ENCODE measurements at places on chromosomes 11 and 22.
A peak's percentile ranks its signal among the peaks of the same experiment; 100 is the strongest.

- H3K36me3 ChIP-seq = no peaks in the 10 kb centered on the region
- H3K27ac ChIP-seq = no peak overlapping the region
- no peak overlapping the region for H3K4me3 ChIP-seq
- no peaks in the 10 kb centered on the region for H3K27me3 ChIP-seq
Measured at GRCh38 chr11:129239207-129239606, 47.1 kb upstream of the ARHGAP32 start.

DNA sequence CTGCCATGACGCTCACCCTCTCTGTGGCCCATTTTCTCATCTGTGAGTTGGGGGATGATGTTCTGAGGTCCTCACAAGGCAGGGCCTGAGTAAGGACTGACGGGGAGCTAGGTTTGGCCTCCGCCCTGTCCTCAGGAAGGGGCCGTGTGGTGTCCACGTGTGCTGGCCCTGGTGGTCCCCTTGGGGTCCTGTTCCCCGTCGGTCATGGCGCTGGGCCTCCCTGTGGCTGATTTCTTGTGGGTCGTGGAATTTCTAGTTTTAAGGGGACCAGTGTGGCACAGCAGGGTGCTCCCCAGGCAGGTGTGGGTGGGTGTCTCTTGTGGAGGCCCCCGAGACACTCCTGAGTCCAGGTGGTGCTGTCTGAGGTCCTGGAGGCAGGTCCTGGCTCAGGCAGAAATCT, 5.9 kb downstream of the LINC01488 start:
- H3K27me3 ChIP-seq = no peaks in the 10 kb centered on the region
- H3K36me3 ChIP-seq = no peaks in the 10 kb centered on the region

DNA sequence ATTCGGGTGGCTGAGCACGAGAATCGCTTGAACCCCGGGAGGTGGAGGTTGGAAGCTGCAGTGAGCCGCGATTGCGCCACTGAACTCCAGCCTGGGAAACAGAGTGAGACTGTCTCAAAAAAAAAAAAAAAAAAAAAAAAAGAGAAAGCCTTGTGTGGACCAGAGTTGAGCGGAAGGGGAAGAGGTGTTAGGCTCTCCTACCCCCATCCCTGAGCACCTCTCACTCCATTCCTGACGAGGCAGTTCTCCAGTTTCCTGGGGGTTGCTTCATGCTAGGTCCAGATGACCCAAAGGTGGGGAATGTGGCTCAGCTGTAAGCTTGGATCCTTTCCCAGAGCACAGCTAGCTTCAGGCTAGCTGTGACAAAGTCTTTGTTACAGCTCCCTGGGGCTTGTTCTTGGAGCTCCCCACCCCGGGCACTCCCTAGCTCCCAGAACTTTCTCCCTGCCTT, 8.8 kb upstream of the DNAL4 start:
- H3K27me3 ChIP-seq = peaks cover 13% of the 10 kb centered on the region
- no peaks in the 10 kb centered on the region for H3K4me1 ChIP-seq
- no peak overlapping the region for H3K27ac ChIP-seq

DNA sequence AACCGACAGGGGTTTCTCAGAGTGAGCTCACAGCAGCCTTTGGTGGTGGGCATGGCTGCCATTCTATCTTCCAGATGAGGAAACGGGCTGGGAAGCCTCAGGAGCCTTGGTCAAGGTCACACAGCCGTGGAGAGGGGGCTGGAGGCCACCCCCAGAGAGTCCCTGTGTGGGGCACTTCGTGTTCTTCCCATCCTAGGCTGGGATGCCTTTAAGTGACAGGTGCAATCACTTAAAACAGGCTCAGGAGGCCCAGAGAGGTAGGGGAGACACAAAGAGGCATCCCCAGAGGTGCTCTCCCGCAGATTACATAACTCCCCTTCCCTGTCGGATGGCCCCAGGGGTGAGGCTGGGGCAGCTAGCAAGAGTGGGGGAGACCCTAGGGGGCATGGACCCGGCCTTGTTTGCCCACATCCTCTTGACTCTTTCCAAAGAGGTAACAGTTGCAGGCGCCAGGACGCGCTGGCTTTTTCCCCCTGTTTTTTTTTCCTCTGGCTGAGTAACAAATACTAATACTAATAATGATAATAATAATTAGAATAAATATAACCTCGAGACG, 17.5 kb upstream of the SHISAL1 start:
- H3K4me1 ChIP-seq = peaks cover 32% of the 10 kb centered on the region
- no peak for DNase-seq
- H3K27me3 ChIP-seq = peaks cover 57% of the 10 kb centered on the region
- peak overlapping the region; percentile 69 for H3K4me3 ChIP-seq

DNA sequence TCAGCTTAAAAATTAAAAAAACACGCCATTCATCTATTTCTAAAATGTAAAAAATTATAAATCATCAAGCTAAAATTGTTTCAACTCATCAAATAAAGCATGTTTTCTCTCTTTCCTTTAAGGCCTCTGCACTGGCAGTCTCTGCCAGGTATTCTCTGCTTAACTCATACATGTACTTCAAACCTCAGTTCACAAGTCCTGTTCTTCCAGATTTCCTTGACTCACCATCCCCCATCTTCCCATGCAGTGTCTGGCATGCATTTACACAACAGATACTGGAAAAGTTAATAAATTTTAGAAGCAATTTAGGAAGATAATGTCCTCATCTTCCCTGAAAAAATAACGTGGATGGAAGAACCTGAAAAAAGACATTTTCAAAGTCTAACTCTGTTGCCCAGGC, 32.5 kb downstream of the CSTF3 start:
- H3K4me3 ChIP-seq = no peak overlapping the region
- peaks cover 6% of the 10 kb centered on the region for H3K36me3 ChIP-seq
- no peaks in the 10 kb centered on the region for H3K4me1 ChIP-seq

DNA sequence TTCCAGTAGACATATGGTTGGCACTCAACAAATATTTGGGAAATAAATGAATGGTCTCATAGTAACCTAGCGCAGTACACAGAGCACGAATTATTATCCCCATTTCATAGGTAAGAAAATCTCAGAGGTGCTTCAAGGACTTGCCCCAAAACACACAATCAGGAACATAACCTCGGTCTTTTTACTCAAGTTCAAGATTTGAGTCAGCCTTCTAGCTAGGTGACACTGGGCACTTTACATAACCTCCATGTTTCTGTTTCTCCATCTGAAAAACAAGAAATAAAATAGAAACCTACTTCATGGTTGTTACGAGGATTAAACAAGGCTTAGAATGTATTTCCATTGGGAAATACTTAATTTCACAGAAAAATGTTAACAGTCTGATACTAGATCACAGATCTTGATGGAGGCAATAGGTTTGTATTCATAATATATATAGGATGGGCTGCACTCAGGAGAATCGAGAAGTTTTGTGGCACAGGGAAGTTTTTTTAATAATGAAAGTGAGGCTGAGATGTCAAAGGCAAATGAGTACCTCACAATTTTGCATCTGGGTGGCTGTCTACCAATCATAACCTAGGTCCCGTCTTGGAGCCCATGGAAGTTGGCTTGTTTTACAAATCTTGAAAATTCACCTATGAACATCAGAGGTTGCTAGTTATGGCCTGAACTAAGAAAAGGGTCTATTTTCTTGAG, 147.4 kb upstream of the ZC3H12C start:
- H3K4me1 ChIP-seq = peaks cover 4% of the 10 kb centered on the region
- no peak overlapping the region for H3K4me3 ChIP-seq
- no peak overlapping the region for H3K27ac ChIP-seq
- H3K36me3 ChIP-seq = no peaks in the 10 kb centered on the region
- no peak for DNase-seq
- H3K27me3 ChIP-seq = no peaks in the 10 kb centered on the region

DNA sequence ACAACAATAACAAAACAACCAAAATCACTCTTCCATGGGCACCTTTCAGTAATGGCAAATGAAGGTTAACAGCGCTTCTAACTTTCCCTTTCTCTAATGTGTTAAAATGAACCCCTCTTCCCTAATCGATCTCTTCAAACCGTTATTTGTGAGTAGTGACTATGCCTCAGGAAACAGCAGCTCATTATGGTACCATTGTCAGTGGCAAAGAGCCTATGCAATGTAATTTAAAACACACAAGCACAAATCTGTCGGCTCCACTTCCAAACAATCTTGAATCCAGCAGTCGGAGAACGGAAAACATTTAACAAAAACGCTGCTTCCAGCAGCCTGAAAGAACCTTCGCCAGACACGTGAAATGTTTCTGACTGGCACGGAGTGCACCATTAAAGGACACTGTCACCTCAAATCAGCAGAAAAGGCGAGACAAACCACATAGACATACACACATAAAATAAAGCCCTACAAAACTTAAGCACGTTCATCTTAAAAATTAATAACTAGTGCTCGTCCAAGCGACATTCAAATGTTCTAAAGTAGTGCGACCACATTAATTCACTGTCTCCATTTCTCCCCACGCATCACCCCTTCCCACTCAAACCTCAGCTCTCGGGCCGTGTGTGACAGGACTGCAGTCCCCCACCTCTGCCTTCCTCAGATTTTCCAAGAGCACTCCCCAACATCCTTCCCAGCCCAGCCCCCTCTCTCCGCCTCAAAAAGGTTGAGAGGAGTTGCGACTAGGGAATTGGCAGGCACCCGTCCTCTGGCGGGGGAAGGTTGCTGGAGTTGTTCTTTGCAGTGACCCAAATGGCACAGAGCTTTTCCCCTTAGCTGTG, 748 bp downstream of the RAB30 start:
- H3K4me1 ChIP-seq = peaks cover 18% of the 10 kb centered on the region
- peaks cover 17% of the 10 kb centered on the region for H3K27me3 ChIP-seq
- peaks cover 7% of the 10 kb centered on the region for H3K36me3 ChIP-seq

- no peak overlapping the region for H3K27ac ChIP-seq
- DNase-seq = no peak
- no peaks in the 10 kb centered on the region for H3K4me1 ChIP-seq
- no peak overlapping the region for H3K4me3 ChIP-seq
Measured at GRCh38 chr22:27991586-27992293, 72.7 kb upstream of the PITPNB start.

DNA sequence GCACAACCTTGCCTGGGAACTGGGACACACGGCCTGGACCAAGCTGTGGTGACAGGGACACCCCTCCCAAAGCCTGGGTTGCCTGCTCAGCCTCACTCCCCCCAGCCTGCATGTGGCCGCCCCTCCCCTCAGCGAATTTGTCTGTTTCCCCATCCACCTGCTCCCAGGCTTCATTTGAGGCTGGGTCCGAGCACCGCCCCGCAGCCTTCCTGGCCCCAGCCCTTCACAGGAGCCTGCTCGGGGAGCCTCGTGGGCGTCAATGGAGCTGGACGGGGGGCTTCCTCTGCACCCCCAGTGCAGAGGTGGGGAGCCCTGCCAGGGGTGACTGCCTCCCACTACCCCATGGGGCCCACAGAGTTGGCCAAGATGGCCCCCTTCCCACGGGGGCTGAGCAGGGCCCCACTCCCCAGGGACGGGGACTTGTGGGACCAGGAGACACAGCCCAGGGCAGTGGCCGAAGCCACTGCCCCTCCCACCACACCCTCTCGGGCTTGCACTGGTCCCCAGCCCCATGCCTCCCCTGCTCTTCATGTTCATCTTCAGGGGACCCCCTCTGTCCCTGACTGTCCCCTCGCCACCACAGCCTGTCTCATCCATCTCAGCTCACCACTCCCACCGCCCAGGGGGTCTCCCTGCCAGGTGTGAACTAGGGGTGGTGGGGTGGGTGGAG, 91.7 kb downstream of the WNT7B start:
- no peak overlapping the region for H3K27ac ChIP-seq
- peaks cover 17% of the 10 kb centered on the region for H3K27me3 ChIP-seq
- H3K4me1 ChIP-seq = peaks cover 14% of the 10 kb centered on the region
- H3K4me3 ChIP-seq = no peak overlapping the region

DNA sequence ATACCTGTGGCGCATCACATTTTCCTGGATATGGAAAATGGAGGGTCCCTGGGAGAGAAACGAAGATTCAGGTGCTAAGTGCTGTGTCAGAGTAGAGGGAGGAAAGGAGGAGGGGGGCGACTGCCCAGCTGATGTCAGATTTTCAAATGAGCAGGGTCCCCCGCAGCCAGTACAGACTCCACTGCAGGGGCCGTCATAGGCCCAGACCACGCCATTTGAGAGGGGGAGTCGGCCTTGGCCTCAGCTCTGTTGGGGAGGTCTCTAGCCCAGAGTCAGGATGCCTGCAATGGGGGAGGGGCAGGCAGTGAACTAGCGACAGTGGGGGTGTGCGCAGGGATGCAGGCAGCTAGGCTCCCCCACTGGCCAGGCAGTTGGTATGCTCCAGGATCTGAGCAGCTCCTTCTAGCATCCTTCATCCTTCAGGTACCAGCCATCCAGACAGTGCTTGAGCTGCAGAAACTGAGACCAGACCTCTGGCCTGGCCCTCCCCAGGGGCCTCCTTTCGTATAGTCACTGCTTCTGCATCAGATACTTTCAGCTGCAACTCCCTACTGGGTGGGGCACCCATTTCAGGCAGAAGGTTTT, at the start of the genes BSCL2 and GNG3:
Gene BSCL2 (minus strand): TSS at position 148 of the 585 bp plus-strand sequence. CDS start 229 bp downstream, outside the sequence.
Gene GNG3 (plus strand): TSS at position 400 of the 585 bp plus-strand sequence. CDS start 620 bp downstream, outside the sequence.
- peak within 1 kb of the TSS; percentile 65 for H3K4me3 ChIP-seq
- H3K27ac ChIP-seq = peak within 1 kb of the TSS; percentile 72
- H3K36me3 ChIP-seq = no peaks in the 10 kb centered on the region
- H3K4me1 ChIP-seq = peaks cover 32% of the 10 kb centered on the region

- H3K4me3 ChIP-seq = no peak overlapping the region
- H3K36me3 ChIP-seq = no peaks in the 10 kb centered on the region
- H3K4me1 ChIP-seq = peaks cover 10% of the 10 kb centered on the region
- DNase-seq = no peak
- peaks cover 7% of the 10 kb centered on the region for H3K27me3 ChIP-seq
Measured at GRCh38 chr11:119489087-119489486, 66.1 kb upstream of the THY1 start.

GRCh38 chr11:15967166-15967565, 389.2 kb downstream of the SOX6 start:
- no peak for DNase-seq
- no peak overlapping the region for H3K4me3 ChIP-seq
- no peaks in the 10 kb centered on the region for H3K36me3 ChIP-seq
- peaks cover 13% of the 10 kb centered on the region for H3K4me1 ChIP-seq
- no peaks in the 10 kb centered on the region for H3K27me3 ChIP-seq

- H3K4me1 ChIP-seq = peaks cover 38% of the 10 kb centered on the region
- H3K27ac ChIP-seq = no peak overlapping the region
- H3K27me3 ChIP-seq = no peaks in the 10 kb centered on the region
- H3K4me3 ChIP-seq = no peak overlapping the region
- DNase-seq = no peak
- no peaks in the 10 kb centered on the region for H3K36me3 ChIP-seq
Measured at GRCh38 chr11:15625691-15626090, 511.0 kb downstream of the INSC start.

GRCh38 chr11:66674964-66675602, 2.6 kb downstream of the RBM4B start:
- peaks cover 30% of the 10 kb centered on the region for H3K4me1 ChIP-seq
- H3K36me3 ChIP-seq = peaks cover 6% of the 10 kb centered on the region
- no peak for DNase-seq
- no peak overlapping the region for H3K27ac ChIP-seq
- H3K27me3 ChIP-seq = no peaks in the 10 kb centered on the region
- H3K4me3 ChIP-seq = peak overlapping the region; percentile 66

DNA sequence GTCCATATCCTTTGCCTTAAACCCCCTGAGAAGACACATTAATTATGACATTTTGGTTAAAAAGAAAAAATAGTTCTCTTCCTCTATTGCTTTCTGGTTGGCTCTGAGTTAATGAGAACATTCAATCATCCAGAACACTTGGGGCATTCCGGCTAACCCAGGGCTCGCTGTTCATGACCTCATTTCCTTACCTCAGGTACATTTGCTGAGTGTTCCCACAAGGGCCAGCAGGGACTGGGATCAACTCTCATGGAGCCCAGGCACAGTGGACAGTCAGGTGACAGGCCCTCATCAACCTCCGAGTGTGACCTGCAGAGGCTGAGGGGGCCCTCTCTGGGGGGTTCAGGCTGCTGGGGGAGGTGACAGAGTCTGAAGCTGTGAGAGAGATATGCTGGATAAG, 98.9 kb downstream of the MYO18B start:
- H3K4me1 ChIP-seq = no peaks in the 10 kb centered on the region
- no peak overlapping the region for H3K27ac ChIP-seq
- H3K4me3 ChIP-seq = no peak overlapping the region
- no peaks in the 10 kb centered on the region for H3K36me3 ChIP-seq
- no peaks in the 10 kb centered on the region for H3K27me3 ChIP-seq

GRCh38 chr11:121328967-121329679, 36.6 kb downstream of the SC5D start:
- no peak overlapping the region for H3K4me3 ChIP-seq
- no peaks in the 10 kb centered on the region for H3K36me3 ChIP-seq
- DNase-seq = no peak
- H3K4me1 ChIP-seq = no peaks in the 10 kb centered on the region
- H3K27me3 ChIP-seq = no peaks in the 10 kb centered on the region
